ENCODE measurements at places on chromosomes 6 and 20.

GRCh38 chr6:14571001-14571400, 453.4 kb downstream of the CD83 start:
- DNase-seq, result no peak

DNA sequence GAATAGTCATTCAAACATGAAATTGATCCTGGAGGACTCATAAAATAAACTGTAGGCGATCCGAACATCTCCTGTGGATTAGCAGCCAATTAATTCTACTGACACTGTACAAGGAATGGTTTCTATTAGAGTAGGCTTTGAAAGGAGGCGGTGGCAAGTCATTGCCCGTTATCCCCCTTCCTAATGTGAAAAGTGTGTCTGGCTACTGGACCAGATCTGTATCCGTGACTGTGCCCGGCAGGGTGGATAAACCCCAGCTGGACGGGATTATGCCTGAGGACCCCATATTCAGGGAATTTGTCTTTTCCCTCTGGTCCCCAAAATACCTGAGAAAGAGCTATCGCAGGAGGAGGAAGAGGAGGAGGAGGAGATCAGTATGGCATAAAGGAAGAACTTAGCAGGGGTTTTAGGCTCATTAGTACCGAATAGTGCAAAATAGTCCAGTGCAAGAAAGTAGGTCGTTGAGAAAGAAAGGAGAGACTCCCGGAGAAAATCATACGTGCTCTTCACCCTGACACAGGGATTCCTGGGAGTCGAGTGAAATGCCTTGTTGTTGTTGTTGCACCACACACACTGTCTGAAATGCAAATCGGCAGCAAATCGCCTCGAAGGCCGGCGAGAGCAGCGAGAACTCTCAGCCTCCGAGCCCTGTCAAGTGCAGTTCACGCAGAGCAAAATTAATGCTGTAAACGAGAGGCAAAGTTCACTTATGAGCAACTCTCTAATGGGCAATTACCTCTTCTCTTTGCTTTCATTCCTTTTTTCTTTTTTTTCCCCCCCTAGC, 178.9 kb upstream of the ARID1B start:
- DNase-seq, result no peak

GRCh38 chr20:53100476-53100911, 128.3 kb downstream of the TSHZ2 start:
- no peak for DNase-seq

DNA sequence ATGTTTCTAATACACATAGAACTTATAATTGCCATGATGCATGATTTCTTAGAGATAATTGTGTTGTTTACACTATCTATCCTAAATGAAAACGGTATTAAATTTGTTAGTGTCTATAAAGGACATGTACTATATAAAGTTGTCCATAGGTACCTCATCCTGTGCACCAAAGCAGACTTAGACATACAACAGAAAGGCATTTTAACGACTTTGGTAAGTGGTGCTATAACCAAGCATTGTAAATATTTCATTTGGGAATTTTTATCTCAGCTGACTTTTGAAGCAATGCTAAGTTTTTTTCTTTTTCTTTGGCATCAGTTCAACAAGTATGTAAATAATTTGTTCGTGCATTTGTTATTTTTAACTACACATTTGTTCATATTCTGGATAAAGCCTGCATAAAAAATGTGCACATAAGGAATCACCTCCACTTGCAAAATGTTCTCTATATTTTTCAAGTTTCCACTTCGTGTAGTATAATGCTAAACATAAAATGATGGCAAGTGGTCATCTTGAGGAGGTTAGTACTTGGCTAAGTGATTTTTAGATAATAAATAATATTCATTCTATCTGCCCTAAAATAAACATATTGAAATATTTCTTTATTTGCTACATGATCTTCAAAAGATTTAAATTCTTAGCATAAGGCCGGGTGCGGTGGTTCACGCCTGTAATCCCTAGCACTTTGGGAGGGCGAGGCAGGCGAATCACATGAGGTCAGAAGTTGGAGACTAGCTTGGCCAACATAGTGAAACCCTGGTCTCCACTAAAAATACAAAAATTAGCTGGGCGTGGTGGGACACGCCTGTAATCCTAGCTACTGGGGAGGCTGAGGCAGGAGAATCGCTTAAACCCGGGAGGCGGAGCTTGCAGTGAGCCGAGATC, 6.3 kb upstream of the GJA1 start:
- DNase-seq, result no peak

GRCh38 chr6:110103260-110103659, 76.2 kb downstream of the WASF1 start:
- no peak for DNase-seq

DNA sequence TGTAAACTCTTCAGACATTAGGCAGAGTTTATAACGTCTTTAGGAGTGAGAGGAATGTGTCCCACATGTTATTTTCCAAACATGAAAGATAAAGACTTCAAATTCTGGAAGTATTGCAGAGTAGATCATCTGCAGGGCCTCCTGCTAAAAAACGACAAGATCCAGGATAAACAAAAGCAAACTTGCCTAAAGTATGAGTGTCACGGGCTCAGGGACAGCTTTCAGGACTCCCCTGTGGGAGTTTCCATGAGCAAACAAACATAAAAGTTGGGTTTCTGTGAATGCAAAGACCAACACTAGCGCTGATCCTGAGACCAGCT, 76.9 kb downstream of the TXNDC5 start:
- DNase-seq, result no peak

Measured in HS-27A (cell line).